Activated naive CD4-positive, alpha-beta T cell treated with anti-CD3 and anti-CD28 coated beads, Interleukin-2, amount 10 ng/mL, durations not matched to agents 7 days and 5 days (primary cell): ENCODE measurements at places on chromosomes 2 and 18.

- no peak for DNase-seq
These were observed 656.4 kb downstream of the MBD2 start for GRCh38 chr18:53567929-53568574.

DNA sequence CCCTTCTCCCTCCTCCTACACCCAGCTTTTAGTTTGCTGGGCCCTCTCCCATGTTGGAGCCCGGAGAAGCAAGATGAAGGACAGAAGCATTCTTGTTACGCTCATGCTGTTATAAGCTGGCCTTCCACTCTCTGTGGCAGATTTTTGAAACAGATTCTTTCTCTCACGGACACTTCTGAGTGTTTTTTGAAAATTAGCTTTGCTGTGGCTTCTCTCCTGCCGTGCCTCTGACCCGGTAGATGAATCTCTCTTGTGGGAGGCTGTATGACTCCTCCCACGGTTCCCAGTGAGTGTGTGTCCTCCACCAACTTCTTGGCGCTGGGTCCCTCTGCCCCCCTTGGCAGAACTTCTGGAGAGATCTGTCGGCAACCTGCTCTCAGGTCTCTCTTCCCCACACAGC lies 269.3 kb upstream of the MYT1L start:
- DNase-seq: no peak

DNA sequence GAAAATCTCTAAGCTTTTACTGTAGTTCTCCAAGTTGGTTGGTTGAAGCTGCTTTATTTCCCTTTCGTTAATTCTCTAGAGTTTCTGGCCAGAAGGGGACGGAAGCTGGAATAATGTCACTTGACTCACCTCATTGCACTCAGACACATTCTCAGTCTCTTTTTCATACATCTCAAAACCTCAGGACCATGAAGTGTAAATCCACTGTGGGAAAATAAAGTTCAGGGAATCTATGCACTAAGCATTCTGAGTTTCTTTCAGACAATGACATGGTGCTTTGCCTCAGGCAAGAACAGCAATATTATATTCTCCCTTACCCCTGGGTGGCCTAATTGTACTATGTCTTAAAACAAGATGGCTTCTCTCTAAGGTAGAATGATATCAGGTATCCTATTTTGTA lies 167.8 kb downstream of the PRPF40A start:
- no peak for DNase-seq

DNA sequence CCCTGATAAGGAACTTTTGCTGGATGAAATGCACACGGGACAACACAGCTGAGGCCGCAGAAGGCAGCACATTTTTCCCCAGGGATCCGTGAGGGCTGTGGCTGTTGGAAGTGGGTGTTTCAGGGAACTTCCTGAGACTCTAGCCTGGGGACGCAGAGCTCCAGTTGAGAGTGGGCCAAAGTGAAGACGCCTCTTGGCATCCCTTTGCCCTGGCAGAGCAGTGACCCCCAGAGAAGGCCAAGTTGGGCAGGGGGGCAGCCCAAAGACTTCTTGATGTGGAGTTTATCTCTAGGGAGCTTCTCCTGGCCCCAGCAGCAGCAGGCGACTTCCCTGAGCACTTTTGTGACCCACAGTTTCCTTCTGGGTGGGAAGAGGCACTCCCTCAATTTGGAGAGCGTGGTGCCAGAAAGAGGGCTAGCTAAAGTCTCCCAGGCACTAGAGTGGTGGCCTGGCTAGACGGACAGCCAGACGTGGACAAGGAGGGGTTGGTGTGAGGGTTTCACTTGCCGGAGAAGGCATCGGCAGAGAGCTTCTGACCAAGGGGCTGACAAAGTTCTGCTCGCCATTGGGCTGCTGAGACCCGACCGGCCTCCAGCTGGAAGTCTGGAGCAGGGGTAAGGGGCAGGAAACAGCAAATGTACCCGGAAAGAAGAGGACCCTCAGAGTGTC lies 108.8 kb downstream of the ACKR3 start:
- no peak for DNase-seq

DNA sequence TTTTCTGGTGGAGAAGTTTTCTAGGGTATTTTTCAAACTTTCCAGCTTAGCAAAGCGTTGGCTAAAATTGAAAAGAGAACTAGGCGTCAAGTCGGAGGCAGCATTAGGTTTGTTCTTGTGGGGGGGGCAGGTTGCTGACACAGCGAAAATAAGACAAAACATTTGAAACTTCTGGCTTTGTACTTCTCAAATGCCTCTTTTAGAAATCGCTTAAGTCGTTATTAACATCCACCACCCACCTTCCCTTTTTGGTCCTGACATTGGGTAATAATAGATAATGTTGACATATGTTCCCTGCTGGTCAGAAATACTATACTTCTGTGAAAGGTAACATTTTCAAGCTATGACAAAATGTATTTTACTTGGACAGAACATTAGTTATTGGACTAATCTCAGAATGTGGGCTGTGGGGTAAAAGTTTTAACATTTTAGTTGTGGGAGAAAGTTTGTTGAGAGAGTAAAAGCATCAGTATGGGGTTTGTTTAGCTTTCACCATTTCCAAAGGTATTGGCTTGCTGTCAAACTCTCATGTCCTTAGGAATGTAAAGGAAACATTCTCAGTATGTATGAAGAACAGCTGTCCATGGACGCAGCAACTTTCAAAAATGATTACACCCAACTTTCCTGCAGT lies 88.1 kb upstream of the ZEB2 start:
- no peak for DNase-seq

DNA sequence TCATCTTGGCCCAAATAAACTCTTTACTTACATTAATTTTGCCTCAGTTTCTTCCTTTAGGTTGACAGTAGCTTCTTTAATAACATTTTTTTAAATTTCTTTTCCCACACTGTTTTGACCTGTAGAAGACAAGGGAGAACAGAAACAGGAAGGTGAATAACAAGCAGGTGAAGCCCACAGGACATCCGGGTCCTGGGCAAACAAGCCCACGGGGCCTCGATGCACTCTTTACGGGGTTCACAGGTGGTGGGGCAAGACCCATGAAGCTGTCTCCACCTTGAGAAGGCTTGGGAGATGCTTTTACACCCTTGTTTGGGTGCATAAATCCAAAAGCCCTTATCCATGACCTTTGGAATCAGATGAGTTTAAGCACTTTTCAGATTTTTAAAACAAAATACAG lies 301.0 kb upstream of the MGAT5 start:
- no peak for DNase-seq

- DNase-seq: no peak
These were observed 201.0 kb downstream of the NDUFA10 start for GRCh38 chr2:239824046-239824694.

- DNase-seq: no peak
These were observed 357.2 kb downstream of the SATB2 start for GRCh38 chr2:199100326-199101110.

DNA sequence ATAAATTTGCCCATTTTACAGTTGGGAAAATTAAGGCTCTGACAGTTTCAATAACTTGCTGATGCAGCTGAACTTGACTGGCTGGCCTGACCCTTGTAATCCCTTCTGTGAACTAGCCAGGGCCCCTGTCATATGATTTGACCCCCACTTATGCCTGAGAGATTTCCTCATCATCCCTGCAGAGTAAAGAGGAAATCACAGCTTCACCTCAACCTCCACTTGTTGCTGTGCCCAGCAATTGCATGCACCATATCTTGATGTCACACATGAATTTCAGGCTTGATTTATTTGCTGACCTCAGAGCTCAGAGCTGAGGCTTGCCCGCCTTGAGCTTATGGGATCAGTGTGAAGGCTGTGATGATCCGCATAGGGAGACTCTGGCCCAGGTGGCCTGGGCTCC lies 108.1 kb downstream of the ACOXL start:
- no peak for DNase-seq

GRCh38 chr2:163594497-163594896 lies 141.3 kb downstream of the FIGN start:
- DNase-seq: no peak

- no peak for DNase-seq
These were observed 824.9 kb downstream of the GALR1 start for GRCh38 chr18:78074400-78075020.

- DNase-seq: no peak
These were observed 110.3 kb upstream of the MAP4K4 start for GRCh38 chr2:101587251-101587650.

GRCh38 chr2:26860211-26860850 lies 12.4 kb downstream of the DPYSL5 start:
- DNase-seq: no peak

- DNase-seq: no peak
These were observed 652.9 kb downstream of the NR4A2 start for GRCh38 chr2:155679647-155680046.

DNA sequence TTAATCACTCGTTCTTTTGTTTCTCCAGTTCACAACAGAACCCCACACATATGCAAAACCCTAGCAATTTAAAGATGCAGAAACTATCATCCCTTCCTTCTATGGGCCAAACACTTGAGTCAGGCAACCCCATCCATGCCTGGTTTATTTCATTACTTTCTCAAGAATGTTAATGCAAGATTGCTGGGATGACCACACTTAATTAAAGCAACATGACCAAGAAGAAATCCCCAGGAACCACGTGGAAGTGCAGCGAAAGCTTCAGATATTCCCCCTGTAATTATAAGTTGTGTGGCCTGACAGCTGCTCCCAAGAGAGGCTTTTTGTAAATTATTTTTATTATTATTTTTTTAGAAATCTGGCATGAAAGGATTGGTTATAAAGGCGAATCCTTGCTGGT lies 246.2 kb upstream of the ID2 start:
- DNase-seq: no peak

DNA sequence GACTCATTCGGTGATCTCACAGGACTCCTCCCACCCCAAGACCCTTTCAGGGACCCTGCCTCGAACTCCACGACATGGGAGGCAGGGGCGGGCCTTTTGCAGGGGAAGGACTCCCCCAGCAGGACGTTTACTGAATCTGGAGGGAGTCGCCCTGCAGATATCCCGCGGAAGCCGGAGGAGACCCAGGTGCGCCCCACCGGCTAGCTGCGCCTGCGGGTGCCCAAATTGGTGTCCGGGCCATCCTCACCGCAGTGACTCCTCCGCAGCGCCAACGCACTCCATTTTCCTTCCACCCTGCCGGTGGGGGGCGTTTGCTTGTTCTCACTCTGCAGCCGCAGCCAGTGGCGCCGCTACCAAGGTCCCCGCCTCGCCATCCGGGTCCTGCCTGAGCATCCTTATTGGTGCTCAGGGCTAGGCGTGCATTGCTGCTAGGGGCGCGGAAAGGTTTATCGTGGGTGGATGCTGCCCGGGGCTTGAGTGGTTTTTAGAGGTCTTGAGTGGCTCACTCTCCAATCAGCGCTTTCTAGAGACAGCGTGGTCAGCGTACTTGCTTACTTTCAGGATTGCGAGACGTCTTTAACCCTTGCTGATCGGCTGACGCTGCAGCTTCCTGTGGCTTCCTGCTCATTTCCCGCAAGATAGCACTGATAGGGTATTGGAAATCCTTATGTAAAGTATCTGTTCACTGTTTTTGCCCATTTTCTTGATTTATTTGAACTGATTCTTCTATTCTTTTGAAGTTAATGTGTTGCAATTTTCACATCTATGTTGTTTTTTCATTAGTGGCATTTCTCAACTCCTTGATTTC lies 81.4 kb downstream of the BIN1 start:
- peak; percentile 88 for DNase-seq

- DNase-seq: no peak
These were observed 4.0 kb downstream of the ALPP start for GRCh38 chr2:232382331-232383225.

DNA sequence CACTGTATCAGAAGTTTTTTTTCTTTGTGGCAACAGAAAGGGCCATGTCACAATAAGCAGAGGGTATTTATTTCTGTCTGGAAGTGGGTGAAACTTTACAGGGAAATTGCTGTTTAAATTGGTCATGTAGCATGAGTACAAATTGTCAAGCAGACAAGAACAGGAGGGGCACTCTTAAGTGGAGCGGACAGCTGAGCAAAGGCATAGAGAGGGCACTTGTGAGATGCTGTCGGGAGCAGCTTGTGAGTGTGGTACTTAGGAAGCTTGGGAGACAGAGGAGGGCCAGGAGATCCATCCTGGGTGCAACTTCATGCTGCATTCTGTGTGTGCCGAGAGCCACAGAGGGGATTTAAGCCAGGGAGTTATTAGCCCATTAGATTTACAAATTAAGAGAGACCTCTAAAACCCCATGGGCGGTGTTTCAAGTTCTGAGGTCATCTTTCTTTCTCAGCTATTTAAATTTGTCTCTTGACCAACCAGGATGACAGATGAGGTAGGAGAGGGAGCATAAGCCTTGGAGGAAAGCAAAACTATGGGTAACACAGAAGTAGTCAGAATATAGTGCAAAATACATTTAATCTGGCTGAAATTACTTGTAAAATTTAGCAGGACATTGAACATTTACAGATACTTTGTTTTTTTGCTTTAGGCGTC lies 30.4 kb downstream of the INPP4A start:
- DNase-seq: no peak

- peak; percentile 62 for DNase-seq
These were observed at the start of gene CD226 for GRCh38 chr18:69947361-69948133. Gene CD226 (minus strand): TSS chr18:69947873. CDS start chr18:69947406, 467 bp downstream.

GRCh38 chr2:126646026-126646425 lies 9.9 kb upstream of the GYPC start:
- DNase-seq: no peak

DNA sequence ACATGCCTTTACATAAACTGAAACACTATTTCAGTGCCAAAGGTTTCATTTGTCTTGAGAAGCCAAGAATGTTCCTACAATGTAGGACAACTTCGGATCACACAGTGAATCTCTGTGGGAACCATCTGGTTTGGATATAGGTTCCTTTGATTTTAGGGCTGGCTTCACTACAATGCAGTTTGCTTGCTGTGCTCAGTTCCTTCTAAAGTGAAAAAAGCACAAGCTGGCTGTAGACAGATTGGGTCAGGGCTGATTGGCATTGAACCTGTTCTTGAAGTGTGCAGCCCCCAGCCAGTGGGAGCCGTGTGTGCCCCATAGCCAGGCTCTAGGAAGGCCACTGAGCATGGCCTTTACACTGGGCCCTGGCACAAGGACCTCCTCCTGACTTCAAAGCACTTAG lies 167.9 kb upstream of the HNRNPA3 start:
- no peak for DNase-seq

GRCh38 chr18:63936932-63937393 lies 12.1 kb upstream of the HMSD start:
- DNase-seq: no peak

DNA sequence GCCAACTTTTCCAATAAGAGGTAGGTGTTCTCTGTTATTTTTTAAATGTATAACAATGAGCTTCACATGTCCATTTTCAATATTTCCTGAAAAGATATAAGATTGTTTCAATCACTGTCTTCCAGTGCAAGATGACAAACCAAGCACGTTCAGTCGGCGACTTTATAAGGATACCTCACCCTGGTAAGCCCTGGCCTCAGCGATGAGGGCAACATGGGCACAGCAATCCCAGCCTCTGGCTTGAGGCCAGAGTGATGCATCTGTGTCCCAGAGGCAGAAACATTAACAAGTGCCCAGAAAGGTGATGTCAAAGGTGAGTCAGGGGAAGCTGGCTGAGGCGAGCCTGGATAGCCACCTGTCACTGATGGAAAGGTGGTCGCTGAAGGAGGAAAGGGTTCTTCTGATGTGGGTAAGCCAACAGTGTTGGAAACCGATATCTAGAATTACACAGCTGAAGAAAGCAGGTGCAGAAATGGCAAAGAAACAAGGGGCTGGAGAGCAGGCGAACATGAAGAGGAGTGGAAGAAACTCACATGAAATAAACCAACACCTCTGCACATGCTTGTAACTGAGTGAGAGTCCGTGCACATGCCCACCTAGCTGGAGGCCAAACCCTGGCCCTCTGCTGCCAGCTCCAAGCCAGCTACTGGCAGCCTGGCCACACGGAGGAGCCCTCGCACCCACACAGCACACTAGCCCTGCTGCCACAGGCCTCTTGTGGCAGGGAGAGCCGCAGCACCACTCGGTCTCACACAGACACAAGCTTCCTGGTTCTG lies 65.5 kb downstream of the FBXO15 start:
- peak; percentile 84 for DNase-seq
